ENCODE measurements at places on chromosomes 5 and 9.

DNA sequence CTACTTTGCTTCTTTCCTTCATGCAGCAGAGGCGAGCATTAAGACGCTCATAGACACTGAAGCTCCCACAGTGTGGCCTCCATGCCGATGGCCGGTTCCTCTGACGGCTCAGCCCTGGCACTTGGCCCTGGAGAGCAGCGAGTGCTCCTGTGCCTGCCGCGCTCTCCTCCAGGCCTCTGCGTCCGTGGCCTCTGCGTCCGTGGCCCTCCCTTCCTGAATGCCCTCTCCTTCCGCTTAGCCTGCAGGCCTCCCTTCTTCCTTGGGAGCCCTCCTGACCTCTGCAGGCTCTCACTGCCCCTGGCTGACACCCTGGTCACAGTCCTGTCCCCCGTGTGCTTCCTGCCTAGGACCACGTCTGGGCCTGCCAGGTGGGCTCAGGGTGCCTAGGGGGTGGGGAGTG lies 92.8 kb downstream of the ZNF354C start:
- DNase-seq: no peak

- DNase-seq: no peak
Observed at GRCh38 chr5:57476601-57477056, 6.0 kb downstream of the ACTBL2 start.

DNA sequence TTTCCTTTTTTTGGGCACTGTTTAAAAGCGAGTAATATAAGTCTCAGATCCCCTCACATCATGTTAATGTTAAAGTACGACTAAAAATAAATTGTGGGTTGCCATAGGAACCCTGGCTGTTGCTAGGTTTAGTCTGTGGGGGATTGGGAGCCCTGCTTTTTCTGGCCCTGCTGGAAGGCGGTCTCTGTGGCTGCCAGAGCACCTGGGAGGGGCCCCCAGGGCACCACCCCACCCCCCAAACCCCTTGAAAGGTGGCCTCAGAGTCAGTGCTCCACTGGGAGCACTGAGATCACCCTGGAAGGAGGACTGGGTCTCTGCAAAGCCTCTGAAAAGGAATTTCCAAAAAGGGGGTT lies 66.2 kb upstream of the NEURL1B start:
- DNase-seq: no peak

DNA sequence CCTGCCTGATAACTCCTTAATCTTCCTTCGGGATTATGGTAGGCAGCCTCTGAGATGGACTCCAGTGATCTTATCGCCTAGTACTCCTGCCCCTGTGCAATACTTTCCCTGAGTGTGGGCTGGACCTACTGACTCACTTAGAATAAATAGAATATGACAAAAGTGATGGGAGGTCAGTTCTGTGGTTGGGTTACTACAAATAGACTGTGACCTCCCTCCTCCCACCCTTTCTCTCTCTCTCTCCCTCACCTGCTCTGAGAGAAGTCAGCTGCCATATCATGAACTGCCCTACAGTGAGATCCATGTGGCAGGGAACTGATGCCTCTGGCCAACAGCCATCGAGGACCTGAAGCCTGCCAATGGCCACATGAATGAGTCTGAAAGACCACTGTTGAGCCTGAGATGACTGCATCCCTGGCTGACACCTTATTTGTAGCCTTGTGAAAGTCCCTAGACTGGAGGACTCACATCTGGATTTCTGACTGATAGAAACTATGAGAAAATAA lies 31.7 kb downstream of the NRG2 start:
- DNase-seq: no peak

- DNase-seq: no peak
Observed at GRCh38 chr5:83059341-83059740, 17.9 kb downstream of the TMEM167A start.

GRCh38 chr5:15587916-15588315 lies 87.9 kb downstream of the FBXL7 start:
- DNase-seq: no peak

DNA sequence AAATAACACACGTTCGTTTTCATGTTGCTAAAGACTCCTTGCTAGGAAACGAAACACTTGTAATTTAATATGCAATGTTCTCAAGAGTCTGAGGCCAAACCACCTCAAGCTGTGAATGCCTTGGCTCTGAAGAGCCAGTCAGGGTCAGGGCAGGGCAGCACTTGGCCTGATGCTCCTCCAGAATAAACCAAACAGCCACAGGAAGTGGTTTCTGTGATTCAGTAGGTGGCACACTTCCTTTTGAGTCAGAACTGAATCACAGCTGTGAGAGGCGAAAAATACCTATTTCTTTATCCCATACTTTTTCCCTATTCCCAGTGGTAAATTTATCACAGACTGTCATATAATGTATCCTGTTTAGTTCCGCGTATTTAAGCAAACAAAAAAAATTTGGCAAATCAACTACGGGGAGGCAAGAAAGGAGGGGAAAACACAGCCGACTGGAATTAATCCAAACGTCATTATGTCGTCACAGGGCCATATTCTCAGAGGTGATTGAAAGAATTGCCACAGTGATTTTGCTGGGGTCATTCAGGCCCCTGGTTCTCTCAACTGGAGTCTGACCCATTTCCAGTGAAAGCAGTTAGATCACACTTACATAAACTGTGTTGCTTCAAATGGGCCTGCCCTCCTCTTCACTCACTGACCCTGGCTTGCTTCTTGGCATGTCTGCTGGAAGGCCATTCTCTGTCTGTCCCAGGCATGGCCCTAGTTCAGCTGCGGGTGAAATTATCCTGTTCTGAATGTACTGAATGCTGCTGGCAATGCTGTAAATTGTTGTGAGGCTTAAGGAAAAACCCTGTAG lies 71.2 kb downstream of the ARRDC3 start:
- peak; percentile 42 for DNase-seq

GRCh38 chr5:3896098-3896497 lies 300.5 kb downstream of the IRX1 start:
- no peak for DNase-seq

- DNase-seq: no peak
Observed at GRCh38 chr5:74413403-74414048, 227.0 kb downstream of the ENC1 start.

GRCh38 chr5:142722146-142722545 lies 36.3 kb upstream of the FGF1 start:
- no peak for DNase-seq

GRCh38 chr5:175728885-175729828 lies 71.3 kb downstream of the HRH2 start:
- DNase-seq: no peak

DNA sequence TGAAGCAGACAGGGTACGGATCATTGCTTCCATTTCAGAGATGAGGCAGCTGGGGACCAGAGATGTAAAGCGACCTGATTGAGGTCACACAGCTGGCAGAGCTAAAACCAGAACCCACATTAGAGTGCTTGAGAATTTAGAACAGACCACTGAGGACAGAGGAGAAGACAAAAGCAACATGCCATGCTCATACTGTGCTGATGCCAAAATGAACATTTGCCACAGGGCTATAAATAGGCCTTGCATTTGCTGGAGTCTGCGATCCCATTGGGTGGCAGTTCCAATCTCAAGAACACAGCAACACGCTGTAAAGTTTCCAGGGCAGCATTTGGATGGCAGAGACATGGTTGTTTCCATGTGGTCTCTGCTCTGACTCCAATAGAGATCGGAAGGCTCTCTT lies 222.4 kb upstream of the TBC1D2 start:
- DNase-seq: no peak

DNA sequence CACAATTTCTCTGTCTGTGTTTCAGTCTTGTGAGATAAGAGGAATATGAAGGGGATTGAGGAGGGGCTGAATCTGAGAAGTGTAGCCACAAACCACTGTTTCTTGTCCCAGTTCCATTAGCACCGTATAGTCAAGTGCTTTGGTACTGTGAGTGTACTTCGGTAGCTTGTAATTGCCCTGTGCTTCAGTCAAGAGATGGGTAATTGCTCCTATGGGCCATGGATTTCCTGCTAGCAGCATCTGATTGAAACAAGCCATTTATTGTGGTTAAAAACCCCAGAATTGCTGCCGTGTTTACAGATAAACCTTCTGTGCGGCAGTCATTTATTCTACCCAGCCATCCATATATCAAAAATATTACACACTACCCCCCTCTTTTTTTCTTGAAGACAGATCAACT lies 98.6 kb downstream of the MAT2B start:
- no peak for DNase-seq

DNA sequence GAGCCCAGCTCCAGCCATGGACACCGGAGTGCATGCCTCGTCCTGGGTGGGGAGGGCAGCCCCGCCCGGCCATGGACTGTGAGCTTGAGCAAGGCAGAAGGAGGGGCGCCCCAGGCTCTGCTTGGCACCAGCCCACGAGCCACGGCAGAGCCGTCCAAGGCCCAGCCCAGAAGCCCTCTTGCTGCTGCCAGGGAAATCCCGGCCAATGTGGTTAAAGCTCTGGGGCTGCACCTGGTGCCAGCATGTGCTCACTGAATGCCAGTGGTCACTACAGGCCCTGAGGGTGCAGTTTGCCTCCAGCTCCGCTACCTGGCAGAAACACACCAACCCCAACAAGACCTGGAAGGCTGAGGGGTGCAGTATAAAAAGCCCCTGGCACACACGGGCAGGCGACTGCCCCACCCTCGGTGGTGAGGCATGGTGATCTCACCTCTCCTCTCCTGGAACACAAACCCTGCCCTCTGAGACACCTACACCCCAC lies 11.8 kb downstream of the BRD3 start:
- no peak for DNase-seq

DNA sequence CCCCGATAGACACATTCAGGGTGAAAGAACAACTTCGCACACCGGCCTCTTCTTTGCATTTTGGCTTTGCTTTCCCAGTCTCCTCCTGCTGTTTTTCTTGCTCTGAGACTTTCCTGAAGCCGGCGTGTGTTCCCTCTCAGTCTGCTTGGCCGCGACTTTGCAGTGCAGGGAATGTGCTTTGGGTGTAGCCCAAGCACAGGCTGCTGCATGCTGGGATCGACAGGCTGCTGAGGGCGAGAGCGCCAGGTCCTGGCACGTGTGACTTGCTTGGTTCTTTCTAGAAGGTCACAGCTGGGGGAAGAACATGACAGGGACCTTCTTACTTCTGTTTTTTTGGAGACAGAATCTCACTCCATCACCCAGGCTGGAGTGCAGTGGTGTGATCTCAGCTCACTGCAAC lies 40.6 kb downstream of the TENT4A start:
- DNase-seq: no peak
